ENCODE measurements at places on chromosomes 4 and X. TPM values are rescaled to one million over a fixed set of nuclear protein-coding genes. Genes with fewer than 3 reads are reported as not detected.

The RNF128 gene
- total RNA-seq: not detected

The CD38 gene
- total RNA-seq: 20.0 TPM

The EOLA2 gene
- 28.1 TPM for total RNA-seq

The CFAP97 gene
- total RNA-seq: 43.6 TPM

The TEX13D gene
- 0.07 TPM for total RNA-seq

The RGN gene
- not detected for total RNA-seq

The HTRA3 gene
- not detected for total RNA-seq

The MSANTD1 gene
- 0.49 TPM for total RNA-seq

The SMIM31 gene
- total RNA-seq: not detected

The CLDN34 gene
- total RNA-seq: not detected

The JCHAIN gene
- not detected for total RNA-seq

The CDX4 gene
- not detected for total RNA-seq

The ERAS gene
- total RNA-seq: not detected

The TMEM187 gene
- 6.7 TPM for total RNA-seq

The GLOD5 gene
- total RNA-seq: not detected

The DIPK2B gene
- total RNA-seq: not detected

The BTK gene
- total RNA-seq: 0.38 TPM

The OSTC gene
- total RNA-seq: 72.5 TPM

The CTAG1B gene
- not detected for total RNA-seq

The ASB12 gene
- total RNA-seq: not detected

The ZFYVE28 gene
- 6.2 TPM for total RNA-seq

The GAB1 gene
- total RNA-seq: 0.12 TPM
